ENCODE measurements at places on chromosomes 1 and 21. TPM values are rescaled to one million over a fixed set of nuclear protein-coding genes. Genes with fewer than 3 reads are reported as not detected.

The NEK7 gene
- 27.9 TPM for total RNA-seq

The PIGC gene
- total RNA-seq = 19.4 TPM

The METTL25B gene
- total RNA-seq = 8.8 TPM

The RCAN3 gene
- total RNA-seq = 27.4 TPM

The CDCA8 gene
- 34.4 TPM for total RNA-seq

Measured in hair follicular keratinocyte (primary cell).